ENCODE measurements at places on chromosomes 13 and 19.

DNA sequence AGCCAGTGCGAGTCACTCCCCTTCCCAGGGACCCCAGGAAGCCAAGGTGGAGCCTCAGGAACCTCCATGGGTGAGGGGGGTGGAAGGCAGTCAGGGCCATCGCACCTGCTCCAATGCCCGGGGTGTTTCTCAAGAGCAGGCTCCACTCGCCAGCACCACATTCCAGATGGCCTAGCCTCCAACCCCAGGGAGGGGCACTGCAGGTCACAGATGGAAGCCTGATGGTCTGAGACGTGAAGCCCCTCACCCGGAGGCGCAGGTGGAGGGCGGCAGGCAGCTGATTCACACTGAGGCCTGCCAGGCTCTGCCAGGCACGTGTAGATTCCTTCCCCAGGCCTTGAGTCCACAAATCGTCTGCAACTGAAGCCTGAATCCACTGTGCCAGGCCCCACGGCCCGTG, 23.0 kb upstream of the ISYNA1 start:
- no peak for DNase-seq

DNA sequence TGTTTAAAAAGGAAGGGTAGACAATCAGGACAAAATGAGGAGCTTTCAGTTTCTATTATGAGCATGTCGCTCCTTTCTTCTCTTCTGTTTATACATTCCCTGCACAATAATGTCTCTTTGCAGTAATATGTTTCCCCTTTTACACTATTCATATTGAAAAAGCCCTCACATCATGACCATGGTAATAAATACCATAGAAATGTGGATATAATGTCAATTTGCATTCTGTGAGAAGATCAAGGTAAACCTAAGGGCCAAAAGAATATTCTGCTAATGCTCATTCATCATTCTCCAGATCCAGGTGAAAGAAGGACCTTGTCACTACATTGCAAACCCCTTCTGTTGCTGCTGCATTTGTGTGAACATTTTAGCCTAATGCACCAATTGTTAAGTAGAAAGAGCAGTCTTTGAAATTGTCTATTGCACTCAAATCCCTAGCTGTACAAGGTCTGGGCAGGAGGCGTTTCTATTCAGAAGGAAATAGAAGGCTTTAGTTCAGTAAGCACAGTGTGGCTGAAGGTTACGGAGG, 117.6 kb upstream of the SOX21 start:
- no peak for DNase-seq

GRCh38 chr13:69955271-69955670, 152.4 kb upstream of the ATXN8OS start:
- DNase-seq, result no peak

- no peak for DNase-seq
Measured at GRCh38 chr13:108929532-108930206, 300.3 kb downstream of the MYO16 start.

- DNase-seq, result no peak
Measured at GRCh38 chr19:34243876-34244578, 10.3 kb upstream of the GARRE1 start.

DNA sequence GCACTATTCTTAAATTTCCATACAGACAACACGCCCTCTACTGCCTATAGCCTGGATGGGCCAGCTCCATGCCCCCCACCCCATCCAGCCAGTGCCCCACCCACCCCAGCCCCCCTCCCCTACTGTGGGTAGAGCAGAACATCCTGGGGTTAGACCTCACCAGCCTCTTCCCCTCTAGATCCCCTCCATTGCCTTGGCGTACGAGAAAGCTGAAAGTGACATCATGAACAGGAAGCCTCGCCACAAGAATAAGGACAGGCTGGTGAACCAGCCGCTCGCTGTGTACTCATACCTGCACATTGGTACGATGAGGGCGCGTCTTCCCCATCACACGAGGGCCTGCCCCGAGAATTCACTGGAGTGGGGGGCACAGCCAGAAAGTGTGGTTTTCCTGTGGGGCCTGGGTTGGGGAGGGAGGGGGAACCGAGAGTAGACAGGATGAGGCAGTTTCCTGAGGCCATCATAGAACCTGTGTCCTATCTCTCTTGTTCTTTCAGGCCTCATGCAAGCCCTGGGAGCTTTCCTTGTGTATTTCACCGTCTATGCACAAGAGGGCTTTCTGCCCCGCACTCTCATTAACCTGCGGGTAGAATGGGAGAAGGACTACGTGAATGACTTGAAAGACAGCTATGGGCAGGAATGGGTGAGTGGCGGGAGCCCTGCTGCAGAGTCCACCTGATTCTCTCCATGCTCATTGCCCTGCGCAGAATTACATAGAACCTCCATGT, 29.1 kb downstream of the ATP12A start:
- no peak for DNase-seq

DNA sequence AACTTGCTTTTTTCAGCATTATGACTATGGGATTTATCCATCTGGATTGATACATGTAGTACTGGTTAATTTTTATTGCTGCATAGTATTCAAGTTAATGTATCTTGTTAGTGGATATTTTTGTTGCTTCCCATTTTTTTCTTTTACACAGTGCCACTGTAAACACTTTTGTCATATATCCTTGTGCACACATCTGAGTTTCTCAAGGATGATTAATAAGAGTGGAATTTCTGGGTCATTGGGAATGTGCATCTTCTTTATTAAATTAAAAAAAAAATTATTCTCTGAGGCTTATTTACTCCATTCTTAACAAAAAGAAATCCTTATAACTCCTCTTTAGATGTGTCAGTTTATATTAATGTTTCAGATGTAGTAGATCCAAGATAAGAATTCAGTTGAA, 27.3 kb downstream of the B3GLCT start:
- no peak for DNase-seq

GRCh38 chr13:76948149-76948548, at the start of gene ACOD1:
ACOD1 (plus strand) TSS chr13:76948511; CDS start chr13:76948559, 48 bp downstream.
- DNase-seq, result no peak

DNA sequence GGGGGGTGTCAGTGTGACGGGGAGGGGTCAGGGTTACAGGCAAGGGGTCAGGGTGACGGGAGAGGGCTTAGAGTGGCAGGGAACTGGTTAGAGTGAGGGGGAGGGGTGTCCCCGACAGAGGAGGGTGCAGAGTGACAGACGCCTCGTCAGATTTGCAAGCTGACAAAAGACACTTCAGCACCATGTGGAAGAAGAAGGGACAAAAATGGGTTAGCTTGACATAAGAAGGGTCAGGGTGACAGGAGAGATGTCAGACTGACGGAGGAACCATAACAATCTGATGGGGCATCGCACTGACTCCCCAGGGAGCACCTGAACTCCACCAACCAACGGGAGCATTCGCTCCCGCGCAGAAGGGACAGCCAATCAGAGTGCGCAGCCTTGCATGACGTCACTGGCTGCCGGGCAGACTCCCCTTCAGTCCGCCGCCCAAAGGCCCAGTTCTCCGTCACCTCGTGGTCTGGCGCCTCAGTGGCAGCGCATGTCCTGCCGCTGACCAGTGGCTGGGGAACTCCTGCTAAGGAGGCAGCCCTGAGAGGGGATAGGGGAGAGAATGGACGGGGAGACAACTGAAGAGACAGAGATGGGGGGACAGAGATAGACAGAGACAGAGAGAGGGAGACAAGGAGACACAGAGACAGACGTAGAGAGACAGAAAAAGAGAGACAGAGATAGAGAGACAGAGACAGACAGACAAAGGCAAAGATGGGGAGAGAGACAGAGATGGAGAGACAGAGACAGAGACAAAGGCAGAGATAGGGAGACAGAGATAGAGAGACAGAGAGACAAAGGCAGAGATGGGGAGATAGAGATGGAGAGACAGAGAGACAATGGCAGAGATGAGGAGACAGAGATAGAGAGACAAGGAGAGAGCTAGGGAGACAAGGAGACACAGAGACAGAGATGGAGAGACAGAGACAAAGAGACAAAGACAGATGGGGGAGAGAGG, 30.2 kb downstream of the C19orf81 start:
- peak; percentile 85 for DNase-seq

All from right forelimb (tissue), 1 donor.